ENCODE measurements at places on chromosomes 4 and X.

- no peak for DNase-seq
These were observed 694.6 kb upstream of the AGA start for GRCh38 chr4:178136736-178137345.

DNA sequence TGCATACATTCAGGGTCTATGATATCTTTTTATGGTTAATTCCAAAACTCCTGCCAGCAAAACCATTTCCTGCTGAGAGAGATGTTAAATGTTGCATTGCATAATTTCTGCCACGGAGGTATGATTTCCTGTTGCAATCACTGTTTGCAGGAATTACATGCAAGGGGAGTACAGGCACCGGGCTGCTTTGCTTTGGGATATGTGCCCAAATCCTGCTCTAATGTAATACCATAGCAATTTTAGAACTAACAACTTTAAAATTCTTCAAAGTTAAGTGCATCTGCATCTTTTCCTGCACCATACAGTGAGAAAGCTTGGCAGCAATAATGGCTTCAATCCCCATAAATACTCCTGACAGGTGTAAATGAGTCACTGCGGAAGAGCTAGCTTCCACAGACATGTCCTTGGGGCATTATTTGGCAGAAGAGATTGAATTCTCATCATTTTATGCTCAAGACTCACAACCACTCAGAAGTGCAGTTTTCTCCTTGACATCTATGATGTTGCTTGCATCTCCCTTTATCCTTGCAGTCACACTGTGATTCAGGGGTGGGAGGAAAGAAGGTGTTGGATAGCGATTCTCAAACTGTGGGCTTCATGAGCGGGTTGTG, 29.6 kb downstream of the TRIM2 start:
- peak; percentile 91 for DNase-seq

DNA sequence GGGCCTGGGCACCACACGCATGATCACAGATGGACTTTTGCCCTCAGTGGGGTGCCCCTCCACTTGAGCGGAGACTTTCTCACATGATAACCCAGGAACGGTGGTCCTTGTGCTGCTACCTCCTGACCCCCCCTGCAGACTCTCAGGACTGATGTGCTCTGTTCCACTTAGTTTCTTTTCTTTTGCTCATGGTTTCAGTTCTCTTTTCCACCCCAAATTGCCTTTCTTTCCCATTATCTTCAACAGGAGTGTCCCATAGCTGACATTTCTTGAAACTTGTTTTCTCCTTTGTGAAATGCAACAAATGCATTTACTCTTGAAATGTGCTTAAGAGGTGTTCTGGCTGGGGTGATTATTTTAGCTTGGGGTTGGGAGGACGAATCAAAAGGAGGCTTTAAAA, 9.0 kb downstream of the MPC1L start:
- no peak for DNase-seq

DNA sequence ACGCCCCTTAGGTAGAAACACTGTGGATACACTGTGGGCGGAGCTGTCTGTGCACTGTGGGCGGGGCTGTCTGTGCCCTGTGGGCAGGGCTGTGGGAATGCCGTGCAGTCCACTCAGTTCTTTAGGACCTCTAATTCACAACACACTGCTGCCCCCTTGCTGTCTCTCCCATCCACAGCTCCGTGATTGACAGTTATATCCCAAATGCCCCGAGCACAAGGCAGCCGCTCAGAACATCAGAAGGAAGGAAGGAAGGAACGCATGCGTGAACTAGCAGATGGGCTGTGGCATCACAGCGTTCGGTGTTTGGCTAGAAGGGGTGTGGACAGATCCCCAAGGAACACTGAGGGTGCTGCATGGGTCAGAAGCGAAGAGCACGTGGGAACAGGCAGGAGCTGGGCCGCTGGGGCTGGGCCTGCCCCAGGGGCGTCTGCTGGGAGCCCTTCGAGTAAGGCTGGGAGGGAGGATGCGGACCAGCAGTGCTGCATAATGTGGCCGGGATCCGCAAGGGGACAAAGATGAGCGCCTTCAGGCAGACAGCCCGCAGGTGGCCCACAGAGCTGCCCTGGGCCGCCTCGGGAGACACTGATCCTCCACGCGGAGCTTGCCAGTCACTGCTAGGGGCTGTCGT, 29.8 kb downstream of the ACOX3 start:
- peak; percentile 84 for DNase-seq

DNA sequence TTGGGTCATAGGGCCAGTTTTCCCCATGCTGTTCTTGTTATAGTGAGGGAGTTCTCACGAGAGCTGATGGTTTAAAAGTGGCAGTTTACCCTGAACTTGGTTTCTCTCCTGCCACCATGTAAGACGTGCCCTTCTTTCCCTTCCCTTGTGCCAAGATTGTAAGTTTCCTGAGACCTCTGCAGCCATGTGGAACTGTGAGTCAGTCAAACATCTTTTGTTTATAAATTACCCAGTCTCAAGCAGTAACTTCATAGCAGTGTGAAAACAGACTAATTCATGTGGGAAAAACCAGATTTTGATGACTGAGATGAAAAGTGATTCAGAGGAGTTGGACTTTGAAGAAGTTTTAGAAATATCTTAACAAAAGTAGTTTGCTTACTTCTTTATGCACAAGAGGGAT, 101.4 kb downstream of the ARHGAP10 start:
- no peak for DNase-seq

DNA sequence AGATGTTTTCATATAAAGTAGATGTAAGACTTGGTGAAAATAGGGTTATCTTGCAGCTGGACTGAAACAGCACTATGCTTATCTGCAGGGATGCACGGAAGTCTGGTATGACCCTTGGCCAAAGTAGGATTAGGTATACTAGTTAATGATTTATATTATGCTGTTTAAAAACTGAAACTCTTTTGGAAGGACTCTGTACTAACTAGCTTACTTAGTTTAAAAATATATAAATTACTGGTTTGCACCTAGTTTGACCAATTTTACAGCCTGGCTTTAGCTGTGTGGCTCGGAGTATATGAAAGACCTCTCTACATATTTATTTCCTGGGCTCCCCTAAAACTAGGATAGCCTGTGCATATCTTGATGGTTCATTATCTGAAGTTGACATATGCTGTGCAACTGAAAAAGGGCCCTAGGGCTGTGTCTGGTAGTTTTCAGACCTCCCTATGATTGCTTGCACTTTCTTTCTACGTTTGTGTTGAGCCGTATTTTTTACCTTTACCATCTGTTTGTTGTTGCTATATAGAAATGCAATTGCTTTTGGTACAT, 89.2 kb downstream of the TMEM144 start:
- no peak for DNase-seq

GRCh38 chrX:98409867-98410266, 1526.2 kb downstream of the RPA4 start:
- no peak for DNase-seq

GRCh38 chr4:87116231-87116630, 104.2 kb downstream of the KLHL8 start:
- no peak for DNase-seq
